Placental pericyte (primary cell): ENCODE measurements at places on chromosomes 6 and 20. TPM values are rescaled to one million over a fixed set of nuclear protein-coding genes. Genes with fewer than 3 reads are reported as not detected.

SPEF1 gene
- total RNA-seq, result 0.14 and 0.22 TPM in 2 replicates

STMND1 gene
- total RNA-seq, result not detected in 2 replicates

GFRAL gene
- total RNA-seq, result not detected in 2 replicates

ADGRF1 gene
- 0.29 TPM in 1 of 2 replicates, not detected in the other for total RNA-seq

TNNC2 gene
- 0.66 TPM in 1 of 2 replicates, not detected in the other for total RNA-seq

BPIFB2 gene
- not detected in 2 replicates for total RNA-seq

RIPOR2 gene
- 0.22 and 4.9 TPM in 2 replicates for total RNA-seq

CABLES2 gene
- 4.4 and 8.8 TPM in 2 replicates for total RNA-seq

TCP11 gene
- total RNA-seq, result 0.66 and 0.72 TPM in 2 replicates

ADAM33 gene
- 11.4 and 19.5 TPM in 2 replicates for total RNA-seq

BPIFA2 gene
- total RNA-seq, result not detected in 2 replicates

SNAP25 gene
- under 0.01 and 5.9 TPM in 2 replicates for total RNA-seq

TAGAP gene
- total RNA-seq, result not detected in 2 replicates

MRPL18 gene
- 42.2 and 85.6 TPM in 2 replicates for total RNA-seq

HS3ST5 gene
- 0.14 TPM in 1 of 2 replicates, not detected in the other for total RNA-seq

TFAP2B gene
- total RNA-seq, result not detected in 2 replicates

CHRNA4 gene
- total RNA-seq, result not detected in 2 replicates

PRDM13 gene
- not detected in 2 replicates for total RNA-seq

COL9A1 gene
- not detected in 2 replicates for total RNA-seq

DEFB124 gene
- not detected in 2 replicates for total RNA-seq

PROCR gene
- total RNA-seq, result 30.5 and 48.8 TPM in 2 replicates

HDGFL1 gene
- not detected in 2 replicates for total RNA-seq

ZNF311 gene
- 0.43 and 0.44 TPM in 2 replicates for total RNA-seq

BIRC7 gene
- total RNA-seq, result 0.29 and 1.3 TPM in 2 replicates

DDX43 gene
- total RNA-seq, result 4.2 and 14.4 TPM in 2 replicates

SPATS1 gene
- total RNA-seq, result 0.14 TPM in 1 of 2 replicates, not detected in the other

SPATA25 gene
- 1.6 and 3.3 TPM in 2 replicates for total RNA-seq

FAM83D gene
- 1.3 and 37.2 TPM in 2 replicates for total RNA-seq

ULBP1 gene
- 0.66 and 0.86 TPM in 2 replicates for total RNA-seq

COL9A3 gene
- total RNA-seq, result 0.43 TPM in 1 of 2 replicates, not detected in the other

COL12A1 gene
- 362 and 404 TPM in 2 replicates for total RNA-seq

SMIM26 gene
- total RNA-seq, result 39.4 and 80.5 TPM in 2 replicates

C6orf52 gene
- not detected in 2 replicates for total RNA-seq

GLP1R gene
- not detected in 2 replicates for total RNA-seq

ZNF831 gene
- total RNA-seq, result not detected in 2 replicates

AARS2 gene
- 9.8 and 23.0 TPM in 2 replicates for total RNA-seq

SNRPB gene
- 117 and 242 TPM in 2 replicates for total RNA-seq

ALDH5A1 gene
- total RNA-seq, result 0.22 and 0.29 TPM in 2 replicates

ADGB gene
- not detected in 2 replicates for total RNA-seq

HLA-DQA2 gene
- not detected in 2 replicates for total RNA-seq

SIRPB1 gene
- 1.4 and 2.2 TPM in 2 replicates for total RNA-seq

TMEM200A gene
- 184 and 257 TPM in 2 replicates for total RNA-seq

MOG gene
- not detected in 2 replicates for total RNA-seq

PTGIS gene
- total RNA-seq, result 0.14 and 4.6 TPM in 2 replicates
